ENCODE measurements at places on chromosomes 2 and 18. TPM values are rescaled to one million over a fixed set of nuclear protein-coding genes. Genes with fewer than 3 reads are reported as not detected.

Gene WIPF1
- total RNA-seq: 13.6 TPM

Gene C1QL2
- total RNA-seq: not detected

Gene COL4A4
- total RNA-seq: 1.9 TPM

Gene TFCP2L1
- 62.4 TPM for total RNA-seq

Gene PPM1G
- 42.9 TPM for total RNA-seq

Gene DSG1
- total RNA-seq: 1.8 TPM

Gene DLX1
- not detected for total RNA-seq

Gene ROCK1
- 143 TPM for total RNA-seq

Gene YES1
- 9.6 TPM for total RNA-seq

DNA sequence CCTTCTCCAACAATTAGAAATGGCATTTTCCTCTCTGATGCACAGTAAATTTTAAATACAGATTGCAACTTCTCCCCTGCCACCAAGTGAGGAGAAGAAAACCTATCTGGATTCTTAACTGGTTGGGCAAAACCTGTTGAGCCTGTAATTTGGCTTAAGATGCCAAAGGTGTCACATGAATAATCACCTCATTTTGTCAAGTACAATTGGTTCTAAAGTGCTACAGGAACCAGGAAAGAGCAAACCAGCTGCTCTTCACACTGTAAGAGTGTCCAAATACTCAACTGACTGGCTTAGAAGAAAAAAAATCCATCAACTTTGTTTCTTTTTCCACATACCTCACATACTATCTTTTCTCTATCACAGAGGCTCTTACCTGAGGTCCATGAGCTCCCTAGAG, 35.4 kb downstream of the NPC1 start:
- no peak for DNase-seq
- H3K4me1 ChIP-seq: peaks cover 6% of the 10 kb centered on the region
- H3K36me3 ChIP-seq: peaks cover 94% of the 10 kb centered on the region
- H3K27me3 ChIP-seq: no peaks in the 10 kb centered on the region
- no peak overlapping the region for H3K4me3 ChIP-seq

GRCh38 chr2:46954951-46955571, 39.5 kb upstream of the MCFD2 start:
- peaks cover 77% of the 10 kb centered on the region for H3K36me3 ChIP-seq
- no peaks in the 10 kb centered on the region for H3K27me3 ChIP-seq
- no peak overlapping the region for H3K4me3 ChIP-seq
- no peak overlapping the region for H3K27ac ChIP-seq

DNA sequence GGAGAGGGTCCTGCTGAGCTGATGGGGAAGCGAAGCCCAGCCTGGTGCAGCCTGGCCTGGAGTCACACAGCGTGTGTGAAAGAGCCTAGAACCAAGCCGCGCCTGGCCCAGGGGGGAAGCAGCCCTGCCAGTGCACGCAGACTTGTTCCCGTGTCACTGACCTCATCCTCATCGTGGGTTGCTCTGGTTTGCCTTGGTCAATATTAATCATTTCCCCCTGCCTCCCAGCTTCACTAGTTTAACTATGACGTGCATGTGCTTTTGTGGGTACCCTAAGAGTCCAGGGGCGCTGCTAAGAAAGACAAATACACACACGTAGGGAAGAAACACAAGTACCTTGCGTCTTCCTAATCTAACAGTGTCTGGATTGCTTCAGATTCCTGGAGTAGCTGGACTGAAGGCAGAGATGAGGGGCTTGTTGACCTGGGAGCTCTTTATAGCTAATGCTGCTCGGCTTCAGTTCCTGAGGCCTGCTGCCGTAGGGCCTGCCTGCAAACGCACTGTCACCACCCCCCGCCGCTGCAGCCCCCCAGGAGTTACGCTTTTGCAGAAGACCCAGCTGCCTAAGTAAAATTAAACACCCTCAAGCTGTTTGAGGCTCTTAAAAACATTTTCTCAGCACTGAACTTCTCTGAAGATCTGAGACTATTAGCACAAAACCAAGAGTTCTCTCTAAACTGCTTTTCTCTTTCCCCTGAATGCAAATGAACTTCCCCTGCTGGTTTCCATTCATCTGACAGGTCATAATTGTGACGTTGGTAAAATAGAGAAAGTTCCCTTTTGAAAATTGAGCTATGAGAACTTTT, 159.2 kb downstream of the FAM210A start:
- DNase-seq: peak; percentile 43
- no peaks in the 10 kb centered on the region for H3K27me3 ChIP-seq
- H3K4me3 ChIP-seq: no peak overlapping the region
- peak overlapping the region; percentile 70 for H3K27ac ChIP-seq
- H3K4me1 ChIP-seq: no peaks in the 10 kb centered on the region
- no peaks in the 10 kb centered on the region for H3K36me3 ChIP-seq

GRCh38 chr2:191197096-191197495, 46.3 kb upstream of the STAT4 start:
- no peak overlapping the region for H3K27ac ChIP-seq
- H3K27me3 ChIP-seq: no peaks in the 10 kb centered on the region
- no peak overlapping the region for H3K4me3 ChIP-seq

DNA sequence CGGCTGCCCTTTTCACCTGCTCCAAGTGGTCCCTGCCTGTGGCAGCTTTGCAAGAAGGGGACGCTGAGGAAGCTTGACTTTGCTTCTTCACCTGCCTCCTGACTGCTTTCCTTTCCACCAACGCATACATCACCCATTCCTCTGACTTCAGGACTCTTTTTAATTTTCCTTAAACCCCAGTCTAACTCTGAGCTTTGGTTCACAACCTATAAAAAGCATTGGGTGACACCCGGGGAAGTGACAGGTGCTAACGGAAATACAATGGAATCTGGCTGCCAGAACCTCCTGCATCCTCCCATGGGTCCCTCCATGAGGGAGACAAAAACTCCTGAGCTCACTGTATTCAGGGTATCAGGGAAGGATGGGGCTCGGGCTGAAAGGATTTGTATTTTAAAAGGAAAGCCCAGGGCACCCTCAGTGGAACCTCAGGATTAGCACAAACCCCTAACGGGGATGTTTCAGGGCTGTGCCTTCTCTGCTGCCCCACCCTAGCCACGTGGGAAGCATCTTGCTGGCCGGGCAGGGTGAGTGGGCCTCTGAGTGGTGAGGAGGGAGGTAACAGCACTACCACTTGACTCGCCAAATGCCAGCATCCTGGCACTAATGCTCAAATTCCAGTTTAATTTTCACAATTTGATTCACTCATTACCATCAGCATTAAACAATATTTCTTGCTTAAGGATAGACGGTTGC, 284.8 kb downstream of the CELF4 start:
- no peak for DNase-seq
- H3K4me1 ChIP-seq: no peaks in the 10 kb centered on the region
- H3K4me3 ChIP-seq: no peak overlapping the region
- no peak overlapping the region for H3K27ac ChIP-seq
- H3K27me3 ChIP-seq: peaks cover 53% of the 10 kb centered on the region

GRCh38 chr2:220499225-220499624, 871.8 kb downstream of the SLC4A3 start:
- H3K27me3 ChIP-seq: no peaks in the 10 kb centered on the region
- H3K4me3 ChIP-seq: no peak overlapping the region
- DNase-seq: no peak

- H3K4me1 ChIP-seq: no peaks in the 10 kb centered on the region
- H3K27me3 ChIP-seq: no peaks in the 10 kb centered on the region
- H3K27ac ChIP-seq: no peak overlapping the region
- no peaks in the 10 kb centered on the region for H3K36me3 ChIP-seq
- no peak overlapping the region for H3K4me3 ChIP-seq
- no peak for DNase-seq
These were observed 403.4 kb upstream of the CDH7 start for GRCh38 chr18:65347446-65347845.

DNA sequence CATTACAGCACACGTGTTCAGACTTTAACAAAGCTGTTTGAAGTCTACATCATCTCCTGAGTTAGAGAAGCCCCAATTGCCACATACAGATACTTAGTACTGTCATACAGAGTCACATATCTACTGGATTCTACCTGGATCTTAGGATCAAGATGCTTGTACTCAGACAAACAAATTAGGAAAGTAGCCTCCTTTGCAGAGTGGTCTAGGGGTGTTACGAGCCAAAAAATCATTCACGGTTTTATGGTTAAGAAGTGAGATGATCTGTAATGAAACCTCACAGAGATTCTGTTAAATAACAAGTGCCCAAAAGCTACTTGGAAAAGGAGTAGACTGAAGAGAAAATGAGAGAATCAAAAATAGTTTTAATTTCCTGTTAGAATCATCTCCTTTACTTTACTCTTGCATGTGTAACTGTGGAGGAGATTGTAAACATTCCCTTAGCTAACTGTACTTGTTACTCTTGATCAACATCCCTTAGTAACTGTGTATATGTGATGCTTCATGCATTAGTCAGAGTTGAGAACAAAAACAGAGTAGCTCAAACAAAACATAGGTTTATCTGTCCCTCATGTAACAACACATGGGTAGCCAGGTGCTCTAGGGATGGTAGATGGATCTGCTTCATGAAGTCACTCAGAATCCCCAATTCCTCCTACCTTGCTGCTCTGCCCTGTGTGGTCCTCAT, 16.4 kb upstream of the IL1RL1 start:
- DNase-seq: no peak
- H3K4me1 ChIP-seq: no peaks in the 10 kb centered on the region
- no peak overlapping the region for H3K27ac ChIP-seq
- H3K27me3 ChIP-seq: no peaks in the 10 kb centered on the region
- H3K4me3 ChIP-seq: no peak overlapping the region

GRCh38 chr2:151522556-151522955, 112.9 kb downstream of the RIF1 start:
- H3K36me3 ChIP-seq: no peaks in the 10 kb centered on the region
- H3K27ac ChIP-seq: no peak overlapping the region
- no peak for DNase-seq

DNA sequence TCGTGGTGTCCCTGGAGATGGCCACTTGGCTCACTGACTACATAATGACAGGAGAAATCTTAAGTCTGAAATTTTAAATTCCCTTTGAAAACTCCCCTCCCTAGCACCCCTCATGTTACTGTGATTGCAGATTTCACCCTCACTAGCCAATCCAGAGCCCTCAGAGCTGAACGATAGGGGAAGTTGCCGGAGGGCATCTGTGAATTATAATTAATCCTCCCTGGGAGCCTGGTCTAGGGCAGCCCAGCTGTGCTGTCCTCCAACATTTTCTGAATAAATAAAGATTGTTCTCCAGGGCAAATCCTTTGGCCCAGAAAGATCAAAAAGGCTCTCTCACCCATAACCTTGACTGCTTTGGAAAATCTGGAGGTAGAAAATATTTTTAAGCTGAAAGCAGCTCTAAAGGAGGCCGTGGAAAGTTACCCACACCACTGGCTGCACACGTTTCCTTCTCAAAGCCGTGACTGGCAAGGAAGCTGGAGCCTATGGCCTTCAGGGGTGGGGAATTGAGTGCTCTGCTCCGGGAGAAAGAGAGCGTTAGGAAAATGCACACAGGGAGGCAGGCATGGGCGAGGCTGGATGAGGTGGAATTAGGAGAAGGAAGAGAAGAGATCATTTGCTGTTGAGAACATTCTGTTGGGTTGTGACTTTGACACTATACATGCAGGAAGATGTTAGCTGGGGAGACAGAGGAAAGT, 68.9 kb upstream of the CNGA3 start:
- H3K4me3 ChIP-seq: no peak overlapping the region
- peaks cover 19% of the 10 kb centered on the region for H3K4me1 ChIP-seq
- H3K27me3 ChIP-seq: no peaks in the 10 kb centered on the region

GRCh38 chr2:72133721-72134407, 13.8 kb downstream of the CYP26B1 start:
- H3K4me1 ChIP-seq: peaks cover 14% of the 10 kb centered on the region
- no peaks in the 10 kb centered on the region for H3K27me3 ChIP-seq
- H3K36me3 ChIP-seq: no peaks in the 10 kb centered on the region
- H3K27ac ChIP-seq: no peak overlapping the region
- no peak for DNase-seq
- H3K4me3 ChIP-seq: no peak overlapping the region

- no peak overlapping the region for H3K27ac ChIP-seq
- DNase-seq: peak; percentile 85
- no peaks in the 10 kb centered on the region for H3K27me3 ChIP-seq
- no peaks in the 10 kb centered on the region for H3K4me1 ChIP-seq
- H3K4me3 ChIP-seq: no peak overlapping the region
- no peaks in the 10 kb centered on the region for H3K36me3 ChIP-seq
These were observed 31.2 kb upstream of the SLC66A3 start for GRCh38 chr2:11123856-11124759.

GRCh38 chr2:239920693-239921365, 104.3 kb downstream of the NDUFA10 start:
- H3K27ac ChIP-seq: no peak overlapping the region
- no peak for DNase-seq

GRCh38 chr2:54455131-54455562, 980 bp upstream of the SPTBN1 start:
- peaks cover 28% of the 10 kb centered on the region for H3K27me3 ChIP-seq
- peaks cover 51% of the 10 kb centered on the region for H3K4me1 ChIP-seq
- peak overlapping the region; percentile 91 for H3K4me3 ChIP-seq
- peak overlapping the region; percentile 93 for H3K27ac ChIP-seq
- no peak for DNase-seq

DNA sequence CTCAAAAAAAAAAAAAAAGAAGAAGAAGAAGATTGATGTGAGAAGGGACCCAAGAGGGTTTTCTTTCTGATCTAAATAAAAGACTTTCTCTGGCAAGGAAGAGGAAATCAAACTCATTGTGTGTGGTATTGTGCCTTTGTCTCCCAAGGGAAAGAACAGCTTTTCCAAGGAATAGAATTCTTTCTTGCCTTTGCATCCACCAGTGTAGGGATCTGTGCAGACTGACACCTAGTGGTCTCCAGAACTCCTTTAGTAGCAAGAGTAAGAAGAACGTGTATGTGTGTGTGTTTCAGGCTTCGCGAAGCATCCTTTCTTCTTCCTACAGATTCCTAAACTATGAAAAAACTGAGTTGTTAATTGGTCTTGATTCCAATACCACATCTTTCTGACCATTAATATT, 33.5 kb upstream of the CRIM1 start:
- H3K27ac ChIP-seq: no peak overlapping the region
- no peak for DNase-seq
- H3K36me3 ChIP-seq: no peaks in the 10 kb centered on the region
- H3K4me3 ChIP-seq: no peak overlapping the region
- H3K4me1 ChIP-seq: no peaks in the 10 kb centered on the region

GRCh38 chr2:64794426-64794995, 140.8 kb upstream of the SERTAD2 start:
- peaks cover 29% of the 10 kb centered on the region for H3K4me1 ChIP-seq
- no peak overlapping the region for H3K27ac ChIP-seq
- no peak overlapping the region for H3K4me3 ChIP-seq
- H3K27me3 ChIP-seq: no peaks in the 10 kb centered on the region
- DNase-seq: no peak

GRCh38 chr2:11955314-11955713, 208.9 kb downstream of the LPIN1 start:
- no peak overlapping the region for H3K27ac ChIP-seq
- DNase-seq: no peak
